ENCODE measurements at places on chromosomes 11 and 22.

- no peak for DNase-seq
Observed at GRCh38 chr11:99065121-99065520, 44.4 kb downstream of the CNTN5 start.

DNA sequence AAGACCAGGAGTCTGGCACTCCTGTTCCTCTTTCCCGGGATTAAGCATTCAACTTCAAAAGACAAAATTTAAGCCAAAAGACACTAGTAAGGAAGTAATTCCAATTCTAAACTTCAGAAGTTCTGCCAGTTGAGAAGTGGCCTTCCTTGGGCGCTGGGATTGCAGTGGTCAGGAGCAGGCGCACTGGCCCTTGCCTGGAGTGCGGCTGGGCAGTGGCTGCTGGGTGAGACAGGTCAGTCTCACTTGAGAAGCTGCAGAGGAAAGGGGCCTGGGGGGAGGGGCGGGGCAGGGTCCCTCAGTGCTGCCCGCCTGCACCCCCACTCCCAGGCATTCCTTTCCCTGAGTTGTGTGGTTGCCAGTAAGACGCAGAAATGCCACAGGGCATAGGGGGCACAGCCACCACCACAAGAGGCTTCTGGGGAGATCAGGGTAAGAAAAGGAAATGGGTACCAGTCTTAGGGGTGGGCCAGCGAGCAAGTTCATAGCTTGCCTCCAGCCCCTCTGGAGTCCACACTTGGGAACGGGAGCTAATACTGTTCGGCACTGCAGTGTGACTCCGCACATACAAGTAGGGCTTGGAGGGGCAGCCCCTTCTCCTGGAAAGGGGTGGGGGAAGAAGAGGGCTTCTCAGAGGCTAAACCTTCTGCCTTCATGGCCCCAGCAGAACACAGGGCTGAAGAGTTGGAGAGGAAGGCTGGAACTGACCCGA lies 5.5 kb downstream of the MRPL49 start:
- DNase-seq: no peak

DNA sequence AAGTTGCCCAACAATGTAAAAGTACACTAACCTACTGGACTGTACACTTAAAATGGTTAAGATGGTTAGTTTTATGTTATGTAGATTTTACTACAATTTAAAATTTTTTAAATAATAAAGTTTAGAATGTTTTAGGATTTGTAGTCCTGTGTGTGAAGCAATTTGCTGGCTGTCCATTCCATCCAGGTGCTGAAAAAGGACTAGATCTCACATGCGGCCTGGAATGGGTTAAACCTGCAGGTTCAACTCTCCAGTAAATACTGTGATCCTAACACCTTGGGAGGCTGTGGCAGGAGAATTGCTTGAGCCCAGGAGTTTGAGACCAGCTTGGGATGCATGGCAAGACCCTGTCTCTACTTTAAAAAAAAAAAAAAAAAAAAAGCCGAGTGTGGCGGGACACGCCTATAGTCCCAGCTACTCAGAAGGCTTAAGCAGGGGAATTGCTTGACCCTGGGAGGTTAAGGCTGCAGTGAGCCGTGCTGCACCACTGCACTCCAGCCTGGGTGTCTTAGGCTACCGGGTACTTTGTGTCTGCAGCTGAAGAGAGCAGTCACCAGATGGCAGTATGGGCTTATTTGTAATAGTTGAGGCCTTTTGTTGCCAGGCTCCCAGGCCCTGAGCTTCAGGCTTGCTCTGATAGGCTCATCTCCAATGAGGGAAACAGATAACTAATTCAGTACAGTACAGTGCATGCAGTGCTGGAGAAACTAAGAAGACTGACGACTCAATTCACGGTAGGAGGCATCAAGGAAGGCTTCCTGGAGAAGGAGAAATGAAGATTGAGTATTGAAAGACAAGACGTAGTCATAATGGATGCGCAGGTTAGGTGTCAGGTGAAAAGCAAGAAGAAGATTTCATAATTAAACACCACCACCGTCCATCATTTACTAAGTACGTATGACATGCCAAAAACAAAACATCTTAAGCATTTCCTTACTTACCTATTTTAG lies 64.7 kb upstream of the ASPHD2 start:
- peak; percentile 9 for DNase-seq

GRCh38 chr22:26753125-26753862 lies 95.9 kb downstream of the MIAT start:
- DNase-seq: no peak

DNA sequence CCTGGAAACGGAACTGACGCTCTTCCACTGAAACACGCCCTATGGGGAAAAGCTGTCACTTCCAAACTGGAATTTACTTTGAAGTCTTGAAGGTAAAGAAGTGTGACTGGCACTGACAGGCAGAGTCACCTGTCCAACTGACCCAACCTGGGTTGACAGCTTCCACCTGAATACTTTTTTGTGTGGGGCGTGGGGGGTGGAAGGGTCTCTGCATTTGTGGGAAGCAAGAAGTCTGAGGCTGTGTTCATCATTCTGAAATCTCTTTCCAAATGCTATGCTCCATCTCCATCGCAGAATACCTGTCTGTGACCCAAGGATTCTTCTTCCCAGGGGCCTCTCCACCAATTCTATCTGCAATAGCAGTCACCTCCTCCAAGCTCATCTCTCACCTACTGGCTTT lies 7.8 kb downstream of the IFT27 start:
- no peak for DNase-seq

DNA sequence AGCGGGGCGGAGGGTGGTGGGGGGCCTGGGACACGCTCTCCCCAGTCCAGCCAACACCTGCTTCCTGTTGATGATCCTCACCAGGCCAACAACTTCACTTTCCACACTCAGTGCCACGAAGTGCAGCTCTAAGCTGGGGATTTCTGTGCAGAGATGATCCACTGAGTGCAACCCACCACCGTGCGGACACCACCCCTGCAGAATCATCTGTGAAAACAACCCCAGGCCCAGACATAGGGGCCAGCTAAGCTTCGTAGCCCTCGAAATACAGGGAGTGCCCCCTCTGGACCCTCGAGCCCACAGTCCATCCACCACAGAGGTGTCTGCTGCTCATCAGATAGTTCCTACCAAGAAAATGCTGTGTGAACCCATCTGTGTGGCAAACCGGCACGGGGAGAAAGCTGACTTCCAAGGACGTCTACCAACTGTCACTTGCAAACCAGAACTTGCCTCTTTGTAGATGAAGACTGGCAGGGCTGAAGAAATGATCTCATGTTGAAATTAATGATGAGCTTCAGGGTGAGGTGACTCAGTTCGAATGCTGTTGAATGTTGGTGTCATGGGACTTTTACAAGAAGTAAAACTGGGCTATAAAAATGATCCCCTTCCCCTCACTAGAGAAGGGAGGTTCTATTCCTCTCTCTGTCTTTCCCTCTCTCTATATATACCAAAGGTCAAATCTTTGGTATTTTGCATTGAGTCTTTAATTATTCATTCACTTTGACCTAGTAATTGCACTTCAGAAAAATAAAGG lies 73.4 kb downstream of the MYEOV start:
- DNase-seq: no peak

DNA sequence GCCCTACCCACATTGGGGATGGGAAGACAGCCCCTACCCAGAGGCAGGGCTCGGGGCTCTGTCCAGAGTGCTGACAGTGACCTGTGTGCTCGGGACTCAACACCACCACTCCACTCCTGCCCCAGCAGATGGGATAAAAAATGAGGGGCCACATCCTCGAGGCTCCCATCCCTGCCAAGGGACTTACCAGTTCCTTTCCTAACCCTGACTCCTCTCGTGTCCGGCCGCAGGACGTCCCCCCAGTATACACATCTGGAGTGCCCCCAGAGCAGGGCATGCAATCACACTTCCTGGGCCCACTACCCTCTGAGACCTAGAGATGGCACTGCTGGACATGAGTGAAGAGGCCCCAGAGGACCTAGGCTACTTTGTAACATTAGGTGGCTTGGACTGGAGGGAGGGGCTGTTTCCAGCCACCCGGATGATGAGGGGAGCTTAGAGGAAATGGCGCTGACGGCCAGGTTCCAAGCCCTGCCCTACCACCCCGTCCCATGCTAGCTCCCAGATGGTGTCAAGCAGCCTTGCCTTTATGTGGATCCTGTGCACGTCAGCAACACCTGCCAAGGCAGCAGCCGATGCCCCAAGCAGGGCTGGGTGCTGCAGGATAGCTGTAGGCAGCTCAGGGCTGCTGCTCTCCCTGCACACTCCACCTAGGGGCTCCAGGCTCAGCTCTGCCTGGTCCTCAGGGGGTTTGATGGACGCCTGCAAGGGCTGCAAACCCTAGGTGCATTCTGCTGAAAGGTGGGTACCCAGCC lies 86.6 kb downstream of the DGCR2 start:
- DNase-seq: no peak

- no peak for DNase-seq
Observed at GRCh38 chr11:131662317-131662972, 292.0 kb downstream of the NTM start.

- no peak for DNase-seq
Observed at GRCh38 chr22:29122041-29122440, 49.2 kb downstream of the KREMEN1 start.

GRCh38 chr11:117607449-117607848 lies 189.6 kb downstream of the DSCAML1 start:
- no peak for DNase-seq

DNA sequence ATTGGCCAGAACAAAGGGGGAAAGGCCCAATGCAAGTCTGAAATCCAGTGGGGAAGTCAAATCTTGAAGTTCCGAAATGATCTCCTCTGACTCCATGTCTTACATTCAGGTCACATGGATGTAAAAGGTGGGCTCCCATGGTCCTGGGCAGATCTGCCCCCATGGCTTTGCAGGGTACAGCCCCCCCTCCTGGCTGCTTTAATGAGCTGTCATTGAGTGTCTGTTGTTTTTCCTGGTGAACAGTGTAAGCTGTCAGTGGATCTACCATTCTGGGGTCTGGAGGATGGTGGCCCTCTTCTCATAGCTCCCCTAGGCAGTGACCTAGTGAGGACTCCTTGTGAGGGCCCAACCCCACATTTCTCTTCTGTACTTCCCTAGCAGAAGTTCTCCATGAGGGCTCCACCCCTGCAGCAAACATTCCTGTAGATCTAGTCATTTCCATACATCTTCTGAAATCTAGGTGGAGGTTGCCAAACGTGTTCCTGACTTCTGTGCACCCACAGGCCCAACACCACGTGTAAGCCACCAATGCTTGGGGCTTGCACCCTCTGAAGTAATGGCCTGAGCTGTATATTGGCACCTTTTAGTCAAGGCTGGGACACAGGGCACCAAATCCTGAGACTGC lies 9.3 kb downstream of the CARD18 start:
- DNase-seq: no peak

- DNase-seq: no peak
Observed at GRCh38 chr11:76659672-76660532, 10.6 kb downstream of the LRRC32 start.

DNA sequence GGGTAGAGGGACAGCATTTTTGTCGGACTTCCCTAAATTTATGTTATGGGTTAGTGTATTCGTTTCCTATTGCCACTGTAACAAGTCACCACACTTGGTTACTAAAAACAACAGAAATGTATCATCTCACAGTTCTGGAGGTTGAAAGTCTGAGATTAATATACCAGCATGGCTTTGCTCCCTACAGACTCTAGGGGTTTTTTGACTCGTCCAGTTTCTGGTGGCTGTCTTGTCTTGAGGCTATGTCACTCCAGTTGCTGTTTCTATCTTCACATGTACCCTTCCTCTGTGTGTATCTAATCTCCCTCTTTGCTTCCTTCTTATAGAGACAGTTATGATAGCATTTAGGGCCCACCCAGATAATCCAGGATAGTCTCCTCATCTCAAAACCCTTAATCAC lies 9.1 kb upstream of the CCDC179 start:
- DNase-seq: no peak

- no peak for DNase-seq
Observed at GRCh38 chr22:22909605-22910271, 22.1 kb downstream of the IGLL5 start.

- no peak for DNase-seq
Observed at GRCh38 chr22:20128902-20129746, 2.5 kb upstream of the ZDHHC8 start.

- DNase-seq: no peak
Observed at GRCh38 chr11:78325274-78325781, 92.3 kb downstream of the GAB2 start.

- no peak for DNase-seq
Observed at GRCh38 chr11:95229199-95229992, 1.6 kb downstream of the SESN3 start.

GRCh38 chr22:25363474-25363873 lies 144.0 kb downstream of the CRYBB2 start:
- no peak for DNase-seq

DNA sequence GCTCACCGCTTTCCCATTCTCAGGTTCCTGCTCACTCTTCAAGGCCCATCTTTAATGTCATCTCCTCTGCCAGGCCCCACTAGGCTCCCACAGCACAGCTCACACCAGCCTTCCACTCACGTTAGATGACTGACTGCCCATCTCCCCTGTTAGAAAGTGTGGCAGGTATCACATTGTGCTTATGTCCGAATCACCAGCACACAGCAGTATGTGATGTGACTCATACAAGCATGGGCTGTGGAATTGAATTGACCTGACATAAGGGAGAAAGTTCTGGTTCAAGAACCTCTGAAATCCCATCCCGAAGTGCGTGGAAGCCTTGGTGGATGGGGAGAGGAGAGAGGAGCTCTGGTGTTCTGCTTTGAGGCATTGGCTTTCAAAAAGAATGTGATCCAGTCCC lies 6.5 kb downstream of the VSTM5 start:
- no peak for DNase-seq

DNA sequence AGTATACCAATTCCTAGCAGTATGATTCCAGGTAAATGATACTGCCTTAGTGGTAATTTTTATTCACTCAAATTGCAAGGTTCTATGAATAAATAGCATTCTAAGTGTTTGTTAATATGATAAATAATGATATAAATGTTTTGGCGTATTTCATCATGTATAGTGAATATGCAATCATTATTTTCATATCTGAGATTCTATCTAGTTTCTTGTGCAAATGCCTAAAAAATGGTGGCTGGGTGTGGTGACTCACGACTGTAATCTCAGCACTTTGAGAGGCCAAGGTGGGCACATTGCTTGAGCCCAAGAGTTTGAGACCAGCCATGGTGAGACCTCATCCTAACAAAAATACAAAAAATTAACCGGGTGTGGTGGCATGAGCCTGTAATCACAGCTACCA lies 13.9 kb downstream of the HIPK3 start:
- no peak for DNase-seq

DNA sequence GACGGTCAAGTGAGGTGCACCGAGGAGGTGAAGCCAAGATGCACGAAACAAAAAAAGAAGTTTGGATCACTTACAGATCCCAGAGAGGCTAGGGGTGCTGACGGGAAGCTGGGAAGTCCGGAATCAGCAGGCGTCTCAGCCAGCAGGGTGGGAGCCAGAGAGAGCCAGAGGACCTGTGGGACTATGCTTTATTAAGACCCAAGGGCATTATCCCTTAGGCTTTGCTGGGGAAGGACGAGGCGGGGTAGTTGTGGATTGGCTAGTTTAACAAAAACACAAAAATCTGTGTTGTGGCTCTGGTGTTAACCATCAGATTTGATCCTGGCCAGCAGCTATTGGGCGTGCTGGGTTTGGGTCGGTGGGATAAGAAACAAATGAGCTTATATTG lies 427.1 kb downstream of the DYNC2H1 start:
- no peak for DNase-seq

DNA sequence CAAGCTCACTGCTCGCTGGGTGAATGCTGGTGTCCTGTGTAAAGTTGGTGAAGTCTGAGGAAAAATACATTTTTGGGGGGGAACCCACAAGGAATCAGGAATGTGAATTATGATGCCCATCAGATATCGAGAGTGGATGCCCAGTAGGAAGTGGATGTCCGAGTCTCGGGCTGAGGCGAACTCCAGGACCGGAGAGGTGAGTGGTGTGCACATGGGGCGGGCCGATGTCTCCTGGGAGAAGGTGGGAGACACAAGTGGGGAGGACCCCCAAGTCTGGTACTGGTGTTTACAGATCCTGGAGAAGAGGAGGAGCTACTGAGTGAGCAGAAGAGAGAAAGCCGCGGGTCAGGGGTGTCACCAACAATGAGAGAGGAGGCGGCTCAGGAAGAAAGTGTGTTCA lies 19.2 kb upstream of the APOBEC3A start:
- no peak for DNase-seq

Data from BJ (cell line).